ENCODE measurements at places on chromosomes 1 and 21. TPM values are rescaled to one million over a fixed set of nuclear protein-coding genes. Genes with fewer than 3 reads are reported as not detected.

- H3K27me3 ChIP-seq, result no peaks in the 10 kb centered on the region
- no peak overlapping the region for H3K4me3 ChIP-seq
- DNase-seq, result no peak
- no peaks in the 10 kb centered on the region for H3K36me3 ChIP-seq
These were observed 45.7 kb downstream of the MACO1 start for GRCh38 chr1:25476186-25477097.

GRCh38 chr1:56472860-56473259, 106.5 kb downstream of the PLPP3 start:
- peaks cover 38% of the 10 kb centered on the region for H3K4me1 ChIP-seq
- DNase-seq, result peak; percentile 53
- H3K36me3 ChIP-seq, result no peaks in the 10 kb centered on the region

DNA sequence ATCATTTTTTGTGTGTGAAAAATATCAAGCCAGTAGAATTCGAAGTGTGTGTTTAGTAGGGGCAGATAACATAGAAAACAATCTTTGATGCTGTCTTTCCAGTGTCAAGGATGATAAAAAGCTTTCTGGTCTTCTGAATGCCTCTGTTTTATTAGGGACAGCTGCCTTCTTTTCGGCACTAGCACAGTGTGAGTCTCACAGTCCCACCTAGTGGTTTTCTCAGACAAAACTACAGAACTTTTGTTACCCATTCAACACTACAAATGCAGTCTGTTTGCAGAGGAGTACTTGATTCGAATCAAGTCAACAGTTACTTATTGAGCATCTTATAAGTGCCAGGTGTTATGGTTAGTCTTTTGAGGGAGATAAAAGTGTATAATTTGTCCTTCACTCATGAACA, 30.6 kb upstream of the MCOLN3 start:
- H3K27me3 ChIP-seq, result no peaks in the 10 kb centered on the region
- no peak for DNase-seq
- H3K4me1 ChIP-seq, result no peaks in the 10 kb centered on the region
- H3K36me3 ChIP-seq, result no peaks in the 10 kb centered on the region
- H3K4me3 ChIP-seq, result no peak overlapping the region
- H3K27ac ChIP-seq, result no peak overlapping the region

- H3K36me3 ChIP-seq, result no peaks in the 10 kb centered on the region
- H3K27me3 ChIP-seq, result no peaks in the 10 kb centered on the region
- no peaks in the 10 kb centered on the region for H3K4me1 ChIP-seq
- DNase-seq, result no peak
- H3K27ac ChIP-seq, result no peak overlapping the region
These were observed 31.0 kb downstream of the CD53 start for GRCh38 chr1:110903853-110904500.

The SH2D1B gene
- total RNA-seq, result 0.61 TPM

Data from upper lobe of left lung (tissue), 6 donors.